ENCODE measurements at places on chromosomes 2 and 18.

GRCh38 chr2:190626641-190627210, 22.2 kb upstream of the NAB1 start:
- DNase-seq, result no peak

DNA sequence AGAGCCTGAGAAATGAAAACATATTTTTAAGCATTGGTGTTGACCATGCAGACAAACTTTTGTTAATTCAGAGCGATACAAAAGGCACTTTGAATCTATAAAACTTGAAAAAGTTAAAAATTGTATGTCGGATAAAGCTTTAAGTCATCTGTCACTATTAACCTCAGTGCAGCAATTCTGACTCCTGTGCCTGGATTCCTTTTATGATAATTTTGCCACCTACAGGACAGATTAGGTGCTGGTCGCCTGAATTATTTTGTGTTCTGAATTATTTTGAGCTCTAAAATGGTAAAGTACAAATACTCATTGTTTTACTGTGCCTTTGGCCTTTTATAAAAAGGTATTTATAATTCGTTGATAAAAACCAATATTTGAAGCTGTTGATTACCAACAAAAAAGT, 19.4 kb upstream of the RNF138 start:
- no peak for DNase-seq

GRCh38 chr2:167388497-167388896, 500.2 kb downstream of the XIRP2 start:
- DNase-seq, result no peak

GRCh38 chr18:3722649-3723433, 272.9 kb downstream of the TGIF1 start:
- no peak for DNase-seq

DNA sequence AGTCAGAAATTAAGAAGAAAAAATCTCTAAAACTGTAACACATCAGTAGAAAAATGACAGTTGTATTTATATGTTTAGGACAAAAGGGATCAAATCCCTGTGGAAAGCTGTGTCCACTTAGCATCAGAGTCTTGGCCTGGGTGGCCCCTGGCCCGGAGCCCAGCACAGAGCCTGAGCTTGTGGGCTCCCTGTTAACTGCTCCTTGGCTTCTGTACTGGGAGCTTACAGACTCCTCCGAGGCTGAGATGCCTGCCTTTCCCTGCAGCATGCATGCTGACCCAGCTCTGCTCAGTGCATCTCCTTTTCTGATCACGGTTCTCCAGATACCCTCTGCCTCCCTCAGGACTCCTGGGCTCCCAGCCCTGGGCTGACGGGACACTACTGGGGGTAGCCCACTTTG, 98.1 kb downstream of the DCDC2C start:
- DNase-seq, result no peak

- DNase-seq, result no peak
Observed at GRCh38 chr2:113873867-113874266, 16.0 kb upstream of the ACTR3 start.

DNA sequence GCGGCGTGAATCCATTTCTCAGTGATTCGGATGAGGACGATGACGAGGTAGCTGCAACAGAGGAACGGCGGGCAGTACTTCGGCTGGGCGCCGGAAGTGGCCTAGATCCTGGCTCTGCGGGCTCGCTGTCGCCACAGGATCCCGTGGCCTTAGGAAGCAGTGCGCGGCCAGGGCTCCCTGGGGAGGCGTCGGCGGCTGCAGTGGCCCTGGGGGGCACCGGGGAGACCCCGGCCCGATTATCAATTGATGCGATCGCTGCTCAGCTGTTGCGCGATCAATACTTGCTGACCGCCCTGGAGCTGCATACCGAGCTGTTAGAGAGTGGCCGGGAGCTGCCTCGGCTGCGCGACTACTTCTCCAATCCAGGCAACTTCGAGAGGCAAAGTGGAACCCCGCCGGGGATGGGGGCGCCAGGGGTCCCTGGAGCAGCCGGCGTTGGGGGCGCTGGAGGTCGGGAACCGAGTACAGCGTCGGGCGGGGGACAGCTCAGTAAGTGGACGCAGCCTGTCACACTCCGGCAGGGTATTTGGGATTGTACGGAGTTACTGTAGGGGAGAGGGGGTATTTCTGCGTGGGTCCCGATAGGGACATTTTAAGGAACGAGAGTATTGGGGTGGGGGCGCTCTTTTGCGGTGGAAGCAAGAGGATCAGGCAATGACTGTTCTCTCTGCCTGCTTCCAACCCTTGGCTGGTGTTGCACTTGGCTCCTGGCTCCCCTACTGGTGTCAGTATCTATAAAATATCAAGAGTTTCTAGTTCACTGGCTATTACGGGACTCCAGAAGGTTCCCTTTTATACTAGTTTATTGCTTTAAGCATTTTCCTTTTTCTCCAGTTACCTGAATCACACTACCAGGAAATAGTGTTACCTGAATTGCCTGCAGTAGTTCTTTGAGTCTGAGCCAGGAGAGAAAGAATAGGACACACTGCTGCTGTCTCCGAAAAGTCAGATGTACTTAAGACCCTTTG, 772 bp downstream of the RELCH start:
- DNase-seq, result no peak

- DNase-seq, result no peak
Observed at GRCh38 chr18:47501946-47502345, 250.5 kb upstream of the SKOR2 start.

DNA sequence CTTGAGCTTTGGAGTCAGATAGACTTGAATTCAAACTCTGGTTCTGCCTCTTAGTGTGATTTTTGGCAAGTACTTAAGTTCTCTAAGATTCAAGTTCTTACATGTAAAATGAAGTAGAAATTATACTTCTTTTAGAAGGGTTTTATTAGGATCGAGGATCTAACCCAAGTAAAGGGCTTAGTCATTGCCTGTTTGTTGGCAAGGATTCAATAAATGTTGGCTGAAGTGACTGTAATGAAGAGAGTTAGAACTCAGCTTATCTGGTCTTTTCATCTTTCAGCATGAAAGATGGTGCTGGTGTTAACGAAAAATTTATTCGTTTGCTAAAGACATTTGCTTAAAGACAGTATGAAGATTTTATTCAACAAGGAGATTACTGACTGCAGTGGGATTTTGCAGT, 315.9 kb upstream of the THUMPD2 start:
- no peak for DNase-seq

GRCh38 chr2:16639431-16639830, 26.2 kb downstream of the CYRIA start:
- DNase-seq, result no peak

GRCh38 chr2:157476953-157477709, 33.2 kb upstream of the CYTIP start:
- no peak for DNase-seq

DNA sequence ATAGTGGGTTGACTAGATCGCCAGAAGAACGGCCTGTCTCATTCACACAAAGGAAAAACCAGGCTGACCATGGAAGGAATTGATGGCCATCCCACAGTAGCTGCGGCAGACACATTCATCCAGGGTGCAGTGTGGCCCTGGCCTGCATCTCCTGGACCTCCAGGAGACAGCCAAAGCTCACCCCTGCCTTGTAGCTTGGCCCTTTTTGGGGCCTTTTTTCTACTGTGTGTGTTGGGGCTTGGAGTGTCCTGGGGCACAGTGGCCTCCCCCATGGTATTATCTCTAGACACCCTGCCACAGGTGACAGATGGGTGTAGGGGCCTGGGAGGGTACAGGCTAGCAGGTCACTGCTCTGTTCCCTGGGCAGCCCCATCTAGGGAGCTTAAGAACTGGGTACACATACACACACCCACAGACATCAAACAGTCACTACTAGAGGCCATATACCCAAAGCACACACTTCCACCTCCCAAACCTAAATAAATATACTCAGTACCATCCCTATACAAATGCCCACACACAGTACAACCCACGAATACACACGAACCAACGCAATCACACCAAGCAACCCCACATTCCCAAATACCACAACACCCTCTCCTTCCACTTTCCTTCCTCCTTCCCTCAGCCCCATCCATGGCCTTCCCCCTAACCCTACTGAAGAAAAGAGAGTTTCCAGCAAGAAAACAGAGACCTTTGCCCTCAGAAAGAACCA, 8.6 kb downstream of the EN1 start:
- DNase-seq, result no peak

DNA sequence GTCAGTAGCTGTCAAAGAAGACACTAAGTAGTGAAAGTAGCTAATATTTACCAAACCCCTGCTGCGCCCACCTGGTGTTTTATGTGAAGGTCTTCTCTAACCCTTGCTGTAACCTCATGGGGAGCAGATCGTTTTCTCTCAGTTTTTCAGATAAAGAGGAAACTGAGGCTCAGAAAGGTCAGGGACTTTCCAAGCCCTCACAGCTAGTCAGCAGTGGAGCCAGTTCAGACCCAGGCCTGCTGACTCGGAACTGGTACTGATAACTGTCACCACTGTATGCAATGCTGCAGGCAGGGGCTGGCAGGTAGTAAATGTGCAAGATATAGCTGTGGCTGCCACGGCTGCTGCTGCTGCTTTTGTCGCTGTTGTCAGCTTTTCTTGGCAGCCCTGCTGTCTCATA, 69.1 kb downstream of the LRRFIP1 start:
- no peak for DNase-seq

DNA sequence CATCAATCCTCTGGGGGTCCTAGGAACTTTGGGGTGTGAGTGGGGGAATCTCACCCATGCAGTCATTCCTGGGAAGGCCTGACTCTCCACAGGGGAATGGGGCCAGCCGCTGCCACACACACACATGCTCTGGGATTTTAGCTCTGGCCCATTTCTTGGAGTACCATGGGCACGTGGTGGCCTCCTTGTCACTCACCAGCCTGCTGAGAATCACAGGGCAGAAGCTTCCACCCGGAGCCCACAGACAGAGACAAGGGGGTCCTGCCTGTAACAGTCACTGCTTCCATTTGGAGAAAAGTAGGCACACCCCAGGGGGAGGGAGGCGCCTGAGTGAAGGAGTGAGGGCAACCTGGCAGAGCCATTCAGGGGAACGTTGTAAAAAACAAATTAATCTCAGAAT, 48.8 kb downstream of the TWIST2 start:
- no peak for DNase-seq

GRCh38 chr2:128411431-128411830, 92.8 kb upstream of the HS6ST1 start:
- no peak for DNase-seq

DNA sequence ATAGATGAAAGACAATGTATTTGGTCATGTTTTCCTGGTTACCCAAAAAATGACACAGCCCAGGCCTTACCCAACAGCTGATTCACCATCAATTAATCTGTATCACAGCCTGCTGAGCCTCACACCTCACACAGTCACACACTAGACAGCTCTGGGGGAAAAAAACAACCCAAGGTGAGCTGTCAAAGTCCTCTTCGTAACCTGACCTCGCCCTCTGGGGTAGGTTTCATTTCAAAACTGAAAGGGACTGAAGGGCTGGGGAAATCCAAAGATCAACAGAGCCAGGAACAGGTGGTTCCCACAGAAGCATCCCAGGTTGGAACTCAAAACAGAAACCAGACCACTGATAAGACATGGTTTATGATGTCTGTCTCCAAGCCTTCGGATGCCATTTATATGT, 18.2 kb upstream of the PCBP1 start:
- peak; percentile 37 for DNase-seq

GRCh38 chr2:56531668-56532420, 348.1 kb downstream of the CCDC85A start:
- DNase-seq, result no peak

GRCh38 chr2:228845162-228845925, 425.7 kb downstream of the PID1 start:
- DNase-seq, result no peak

- DNase-seq, result no peak
Observed at GRCh38 chr2:150787353-150788093, 300.1 kb upstream of the RND3 start.

DNA sequence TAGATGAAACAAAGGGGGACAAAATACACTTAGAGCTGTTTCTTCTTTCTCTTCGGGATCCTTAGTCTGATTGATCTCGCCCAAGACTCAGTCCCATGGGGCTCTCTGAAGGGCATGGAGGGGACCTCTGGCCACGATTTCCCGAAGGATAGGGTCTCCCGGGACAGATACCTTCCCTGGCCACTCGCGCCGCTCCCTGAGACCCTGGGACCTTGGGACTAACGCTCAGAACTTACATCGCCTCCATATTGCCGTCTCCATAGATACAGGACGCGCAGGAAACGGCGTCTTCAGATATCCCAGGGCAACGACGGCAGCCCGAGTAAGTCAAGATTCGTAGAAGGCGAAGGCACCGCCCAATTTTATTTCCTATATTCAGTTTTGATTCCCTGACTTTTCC, at the start of gene CFAP65:
TSS of gene CFAP65 (minus strand) at position 265 of the 400 bp plus-strand sequence. CDS start 2,468 bp downstream, outside the sequence.
- DNase-seq, result no peak

DNA sequence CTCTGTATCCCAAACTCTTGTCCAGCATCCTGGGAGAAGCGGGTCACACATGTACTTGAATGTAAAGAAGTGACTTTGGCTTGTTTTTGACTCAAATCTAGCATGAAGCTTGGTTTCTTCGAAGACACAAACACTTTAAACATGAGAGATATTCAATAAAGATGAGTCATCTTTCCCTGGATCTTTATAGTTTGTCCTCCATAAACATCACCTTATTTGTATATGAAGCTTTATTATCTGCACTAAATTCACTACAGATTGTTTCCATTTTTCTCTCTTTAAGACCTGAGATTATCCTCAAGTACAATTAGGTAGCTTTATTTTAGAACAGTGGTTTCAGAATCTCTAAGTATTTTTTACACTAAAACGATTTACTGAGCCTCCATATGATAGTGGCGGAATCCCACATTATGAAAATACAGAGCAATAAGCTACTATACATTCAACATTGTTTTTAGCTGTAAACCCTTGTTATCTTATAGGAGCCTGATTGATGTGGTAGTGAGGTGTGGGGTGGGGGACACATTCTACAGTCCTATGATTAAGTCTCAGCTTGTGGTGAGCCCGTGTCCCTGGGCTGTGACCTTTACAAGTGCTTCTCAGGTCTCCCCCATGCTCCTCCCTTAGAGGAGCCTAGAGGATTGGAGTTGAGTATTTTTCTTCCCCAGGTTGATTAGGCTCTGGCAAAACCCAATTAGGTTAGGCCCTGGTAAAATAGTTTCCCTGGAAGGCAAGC, 79.6 kb upstream of the RAPGEF4 start:
- no peak for DNase-seq

- DNase-seq, result no peak
Observed at GRCh38 chr2:40543381-40543780, 91.5 kb upstream of the SLC8A1 start.

DNA sequence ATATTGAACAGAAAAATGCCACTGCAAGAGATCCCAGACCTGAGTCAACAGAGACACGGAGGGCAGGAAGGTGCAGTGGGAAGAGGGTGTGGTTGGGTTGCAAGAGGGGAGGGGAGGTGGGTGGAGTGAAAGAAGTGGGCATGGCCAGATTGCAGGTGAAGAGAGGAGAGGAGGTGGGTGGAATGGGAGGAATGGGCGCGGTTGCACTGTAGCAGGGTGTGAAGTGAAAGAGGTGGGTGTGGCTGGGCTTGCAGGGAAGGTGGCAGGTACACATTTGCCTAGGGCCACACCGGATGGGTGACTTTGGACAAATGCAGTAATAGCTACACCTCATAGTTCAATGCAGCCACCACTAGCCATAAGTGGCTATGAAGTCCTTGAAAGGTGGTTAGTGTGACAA, 71.1 kb downstream of the DOCK10 start:
- no peak for DNase-seq

GRCh38 chr2:27431395-27431794, 3.0 kb downstream of the NRBP1 start:
- DNase-seq, result no peak

- DNase-seq, result no peak
Observed at GRCh38 chr18:12924616-12925015, 23.2 kb upstream of the SEH1L start.
